Left ventricle myocardium inferior (tissue), 1 donor: ENCODE measurements at places on chromosomes 5 and 9. TPM values are rescaled to one million over a fixed set of nuclear protein-coding genes. Genes with fewer than 3 reads are reported as not detected.

DNA sequence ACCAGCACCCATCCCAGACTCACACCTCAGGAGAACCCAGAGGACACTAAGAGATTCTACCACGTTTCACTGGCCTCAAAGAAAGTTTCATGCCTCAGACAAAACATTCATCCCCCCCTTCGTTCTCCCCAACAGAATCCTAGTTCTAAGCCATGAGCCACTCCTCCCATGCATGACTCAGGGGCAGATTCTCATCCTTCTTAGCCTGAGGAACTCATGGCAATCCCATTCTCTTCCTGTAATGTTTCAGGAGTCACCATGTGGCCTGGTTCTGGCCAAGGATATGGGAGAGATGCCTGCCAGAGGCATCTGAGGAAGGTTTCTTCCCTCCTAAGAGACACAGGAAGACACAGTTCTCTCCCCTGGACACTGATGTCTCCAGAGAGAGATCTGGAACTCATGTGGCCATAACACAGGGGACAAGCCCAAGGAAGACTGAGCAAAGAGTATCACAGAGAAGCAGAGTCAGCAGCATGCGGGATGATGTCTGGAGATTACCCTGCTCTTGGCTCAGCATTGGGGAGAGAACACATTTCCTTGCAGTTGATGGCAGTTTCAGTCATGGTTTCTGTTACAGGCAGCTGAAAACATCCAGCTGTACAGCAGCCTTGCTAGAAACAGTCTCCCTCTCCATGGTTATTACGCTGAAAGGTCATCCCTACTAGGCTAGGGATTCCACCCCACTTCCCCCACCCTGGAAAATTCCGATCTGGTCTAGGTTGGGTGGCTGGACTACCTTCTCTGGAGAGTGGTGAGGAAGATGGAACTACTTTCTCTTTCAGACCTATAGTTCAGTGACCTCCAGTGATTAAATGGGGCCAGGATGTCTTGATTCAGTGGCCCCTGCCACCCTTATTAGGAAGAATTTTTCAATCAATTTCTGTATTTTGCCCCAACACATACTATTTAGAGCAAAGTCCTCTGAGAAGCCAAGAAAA lies 115.4 kb downstream of the ZNF608 start:
- DNase-seq, result no peak

- DNase-seq, result no peak
Observed at GRCh38 chr5:40775846-40776657, 20.3 kb upstream of the TTC33 start.

GRCh38 chr5:174556756-174557155 lies 167.6 kb upstream of the MSX2 start:
- no peak for DNase-seq

The KCTD16 gene
- 0.08 TPM for total RNA-seq

The WNT8A gene
- not detected for total RNA-seq

The CANX gene
- total RNA-seq, result 414 TPM

The PCDHB4 gene
- 0.80 TPM for total RNA-seq

The ANKRD18A gene
- total RNA-seq, result 2.6 TPM

DNA sequence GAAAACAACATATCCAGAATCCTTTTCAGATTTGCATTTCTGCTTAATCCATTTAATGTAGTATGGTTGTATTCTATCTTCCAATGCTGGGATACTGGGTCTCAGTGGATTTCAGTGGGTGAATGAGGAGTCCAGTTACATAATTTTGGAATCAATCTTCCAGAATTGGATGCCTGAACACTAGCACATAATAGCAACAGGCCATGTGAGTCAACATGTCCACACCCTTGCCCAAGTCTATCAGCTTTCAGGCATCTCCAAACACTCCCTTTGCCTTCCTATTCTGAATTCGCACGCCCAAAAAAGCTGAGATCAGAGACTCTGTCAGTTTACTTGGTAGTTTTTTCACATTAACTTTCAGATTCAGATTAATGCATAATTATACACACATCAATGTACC lies 202.6 kb downstream of the TSSK1B start:
- no peak for DNase-seq

The CTNNAL1 gene
- total RNA-seq, result 78.2 TPM

GRCh38 chr5:150286820-150287219 lies 2.8 kb downstream of the CAMK2A start:
- no peak for DNase-seq

DNA sequence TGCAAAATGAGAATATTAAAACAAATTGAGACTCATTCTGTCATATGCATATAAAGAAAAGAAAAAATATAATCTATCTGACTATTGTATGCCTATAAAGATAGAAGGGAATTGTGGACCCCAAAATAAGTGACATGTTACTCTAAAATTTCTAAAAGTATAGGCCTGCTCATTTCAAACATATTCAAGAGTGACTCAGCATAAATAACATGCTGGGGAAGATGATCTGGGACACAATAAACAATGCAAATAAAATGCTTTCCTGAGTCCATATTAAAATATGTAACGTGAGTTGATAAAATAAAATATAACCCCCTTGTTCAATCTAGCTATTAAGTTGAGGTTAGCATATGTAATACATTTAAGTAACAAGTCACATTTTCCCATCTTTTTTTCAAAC lies 882.0 kb upstream of the EDIL3 start:
- DNase-seq, result no peak

GRCh38 chr5:111848476-111848875 lies 91.5 kb upstream of the NREP start:
- DNase-seq, result no peak

The ALDH1A1 gene
- total RNA-seq, result 20.7 TPM

- peak; percentile 66 for DNase-seq
Observed at GRCh38 chr9:119556129-119556875, 187.1 kb upstream of the BRINP1 start.

DNA sequence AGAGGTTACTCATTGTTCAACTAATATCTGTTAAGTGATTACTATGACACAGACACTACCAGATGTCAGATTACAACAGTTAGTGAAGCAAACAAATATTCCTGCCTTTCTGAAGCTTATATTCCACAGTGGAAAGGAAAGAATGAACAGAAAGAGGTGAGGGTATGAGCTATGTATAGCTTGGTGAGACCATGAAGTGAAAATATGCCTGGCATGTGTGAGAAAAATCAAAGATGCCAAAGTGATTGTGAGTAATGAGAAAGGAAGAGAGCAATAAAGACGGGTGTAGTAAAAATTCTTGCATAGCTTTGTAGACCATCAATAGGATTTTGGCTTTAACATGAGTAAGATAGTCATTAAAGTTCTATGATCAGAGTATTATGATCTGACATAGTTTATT lies 734.5 kb upstream of the NUDT12 start:
- no peak for DNase-seq

The FOXD4L5 gene
- 0.08 TPM for total RNA-seq

The LCN12 gene
- 7.8 TPM for total RNA-seq

DNA sequence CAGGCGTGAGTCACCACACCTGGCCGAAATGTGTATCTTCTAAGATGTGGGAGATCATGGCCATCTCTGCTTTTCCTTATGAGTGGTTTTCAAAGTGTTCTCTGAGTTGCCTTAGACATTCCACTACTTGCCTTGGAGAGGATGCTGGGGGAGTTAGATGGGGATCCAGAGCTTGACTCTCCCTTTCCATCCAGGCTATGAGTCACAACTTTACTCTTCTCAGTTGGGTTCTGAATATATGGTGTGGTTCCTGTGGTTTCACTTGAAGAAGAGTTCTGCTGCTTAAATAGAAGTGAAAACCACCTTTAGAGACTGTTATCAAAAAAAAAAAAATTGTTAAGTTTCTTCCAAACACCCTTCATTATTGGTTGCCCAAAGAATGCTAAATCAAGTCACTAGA lies 217.6 kb downstream of the ZNF608 start:
- DNase-seq, result no peak

The DNAJC25 gene
- 5.5 TPM for total RNA-seq

- no peak for DNase-seq
Observed at GRCh38 chr9:87322840-87323635, 174.6 kb upstream of the DAPK1 start.

DNA sequence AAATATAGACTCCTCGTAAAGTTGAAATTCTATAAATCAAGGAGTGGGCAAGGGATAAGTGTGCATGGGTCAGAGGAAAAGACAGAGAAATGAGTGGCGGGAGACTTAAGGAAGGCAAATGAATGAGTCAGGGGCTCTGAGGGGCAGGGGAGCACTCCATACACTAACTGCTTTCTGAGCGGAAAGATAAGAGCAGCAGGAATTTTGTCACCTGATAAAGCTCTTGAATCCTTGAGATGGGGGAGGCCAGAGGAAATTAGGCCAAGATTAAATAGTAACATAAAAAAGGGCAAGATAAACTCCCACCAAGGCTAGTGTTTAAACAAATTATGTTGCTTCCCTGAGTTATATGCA lies 191.0 kb upstream of the S1PR3 start:
- DNase-seq, result no peak

DNA sequence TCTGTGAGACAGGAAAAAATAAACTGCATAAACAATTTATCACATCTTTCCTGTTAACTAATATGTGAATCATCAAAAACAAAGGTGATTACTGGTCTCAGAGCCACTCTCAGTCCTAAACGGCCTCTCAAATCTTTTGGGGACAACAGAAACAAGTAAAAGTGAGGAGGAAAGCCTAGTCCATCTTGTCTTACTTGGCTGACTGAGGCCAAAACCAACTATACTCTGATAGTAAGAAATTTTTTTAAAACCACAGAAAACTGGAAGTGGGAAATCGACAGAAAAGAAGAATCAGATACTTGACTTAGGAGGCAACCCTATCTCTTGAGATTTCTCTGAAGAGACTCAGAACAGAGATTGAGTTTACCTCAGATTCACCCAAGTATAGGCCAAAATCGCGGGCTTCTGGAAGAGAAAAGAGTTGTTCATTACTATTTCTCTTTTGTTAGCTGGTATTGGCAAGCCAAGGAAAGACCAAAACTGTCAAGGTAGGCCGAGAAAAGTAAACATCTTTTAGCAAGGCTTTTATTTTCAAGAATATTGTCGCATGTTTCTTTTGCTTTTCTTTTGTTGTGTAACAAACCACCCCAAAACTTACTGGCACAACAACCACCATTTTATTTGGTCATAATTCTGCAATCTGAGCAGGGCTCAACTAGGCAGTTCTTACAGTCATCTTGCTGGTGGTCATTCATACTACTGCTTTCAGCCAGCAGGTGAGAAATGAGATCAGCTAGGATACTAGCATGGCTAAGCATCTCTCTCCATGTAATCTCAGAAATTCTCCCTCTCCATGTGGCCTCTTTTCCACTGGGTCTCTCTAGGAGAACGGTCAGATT lies 46.1 kb downstream of the RFX3 start:
- DNase-seq, result no peak

The PCAT7 gene
- not detected for total RNA-seq
